ENCODE measurements at places on chromosomes 2 and 18.

GRCh38 chr2:3536682-3537632 is 17.6 kb upstream of the ADI1 start:
- no peak for DNase-seq

DNA sequence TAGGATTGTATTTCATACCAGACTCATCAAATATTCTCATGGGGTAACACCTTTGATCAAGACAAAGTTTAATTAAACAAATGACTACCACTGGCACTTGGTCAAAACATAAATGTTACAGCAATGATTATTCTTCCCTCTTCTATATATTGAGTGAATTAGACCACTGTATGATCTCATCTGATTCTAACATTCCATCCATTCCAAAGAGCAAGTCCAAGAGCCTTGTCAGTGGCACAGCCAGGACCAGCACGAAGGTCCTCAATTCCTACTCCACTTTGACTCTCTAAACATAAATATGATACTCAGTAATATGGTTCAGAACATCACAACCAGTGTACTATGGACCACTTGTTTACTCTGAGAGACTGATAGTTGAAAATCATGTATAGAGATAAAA is 86.4 kb downstream of the AP1S3 start:
- DNase-seq = no peak

GRCh38 chr2:215107216-215108056 is 31.0 kb downstream of the ABCA12 start:
- no peak for DNase-seq

- no peak for DNase-seq
These were observed 94.2 kb downstream of the ARMC9 start for GRCh38 chr2:231292472-231293134.

DNA sequence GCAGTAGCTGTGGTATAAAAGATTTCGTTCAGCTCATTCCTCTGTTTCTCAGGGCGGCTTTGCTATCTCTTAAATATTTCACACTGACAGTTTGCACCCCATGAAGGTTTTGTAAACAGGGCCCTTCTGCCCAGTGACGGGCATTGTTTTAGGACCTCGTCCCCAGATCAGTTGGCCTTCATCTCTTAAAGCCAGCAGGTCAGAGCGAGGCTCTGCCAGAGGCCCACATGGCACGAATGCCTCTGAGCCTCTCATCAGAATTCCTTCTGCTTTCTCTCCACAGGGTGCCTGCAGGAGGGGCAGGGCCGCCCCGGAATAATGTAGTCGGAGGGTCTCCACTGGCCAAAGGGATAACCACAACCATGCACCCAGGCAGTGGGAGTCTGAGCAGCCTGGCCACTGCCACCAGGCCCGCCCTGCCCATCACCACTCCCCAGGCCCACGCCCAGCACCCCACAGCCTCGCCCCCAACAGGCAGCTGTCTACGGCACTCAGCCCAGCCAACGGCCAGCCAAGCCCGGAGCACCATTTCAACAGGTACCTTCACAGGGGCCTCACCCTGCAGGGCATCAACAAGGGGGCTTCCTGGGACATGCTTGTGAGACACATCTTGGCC is 177.0 kb downstream of the SEPTIN10 start:
- no peak for DNase-seq

DNA sequence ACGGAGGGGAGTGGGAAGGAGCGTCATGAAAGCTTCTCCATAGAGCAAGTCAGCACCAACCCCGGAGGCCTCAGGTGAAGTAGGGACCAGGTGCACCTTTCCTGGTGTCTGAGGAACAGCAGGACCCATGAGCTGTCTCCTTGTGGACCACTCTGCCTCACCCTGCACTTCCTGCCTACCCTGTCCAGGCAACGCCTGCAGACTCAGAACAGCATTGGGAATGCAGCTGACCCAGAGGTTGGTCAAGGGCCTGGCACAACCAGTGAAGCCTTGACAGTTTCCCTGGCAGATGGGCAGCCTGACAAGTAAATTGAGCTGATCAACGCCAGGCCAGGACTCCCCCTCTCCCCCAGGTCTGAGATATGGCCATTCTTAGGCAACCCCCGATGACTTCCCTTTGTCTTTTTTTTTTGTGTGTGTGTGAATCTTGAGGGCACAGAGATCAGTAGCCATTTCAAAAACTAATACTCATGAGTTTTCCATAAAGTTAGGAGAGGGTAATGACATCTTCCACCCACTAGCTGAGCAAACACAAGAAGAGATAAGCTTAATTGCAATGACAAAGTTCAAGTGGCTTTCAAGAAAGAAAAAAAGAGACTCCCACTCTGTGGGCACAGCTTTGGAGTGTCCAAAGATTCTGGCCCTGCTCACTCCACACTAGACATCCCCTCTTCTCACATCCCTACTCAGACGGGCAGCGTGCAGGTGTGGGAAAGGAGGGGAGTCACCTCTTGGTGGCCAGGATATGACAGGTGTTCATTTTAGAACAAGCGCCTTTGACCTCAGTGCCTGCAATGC is 3.5 kb upstream of the FABP1 start:
- DNase-seq = no peak

DNA sequence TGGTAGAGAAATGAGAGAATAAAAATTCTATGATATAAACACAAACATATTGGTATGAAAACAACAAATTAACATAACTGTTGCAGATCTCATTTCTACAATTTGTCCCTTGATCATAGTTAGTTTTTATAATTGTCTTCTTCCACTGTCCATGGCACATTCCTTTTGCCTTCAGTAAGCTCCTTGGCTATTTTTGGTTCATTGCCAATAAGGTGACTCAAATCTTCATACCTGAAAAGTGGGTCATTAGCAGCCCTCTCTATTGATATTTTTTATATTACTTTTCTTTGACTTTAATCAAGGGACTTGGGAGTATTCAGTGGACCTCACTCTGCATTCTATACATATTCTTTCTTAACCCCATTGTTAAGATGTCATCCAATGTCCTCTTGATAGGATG is 552.9 kb downstream of the TDRD15 start:
- DNase-seq = no peak

DNA sequence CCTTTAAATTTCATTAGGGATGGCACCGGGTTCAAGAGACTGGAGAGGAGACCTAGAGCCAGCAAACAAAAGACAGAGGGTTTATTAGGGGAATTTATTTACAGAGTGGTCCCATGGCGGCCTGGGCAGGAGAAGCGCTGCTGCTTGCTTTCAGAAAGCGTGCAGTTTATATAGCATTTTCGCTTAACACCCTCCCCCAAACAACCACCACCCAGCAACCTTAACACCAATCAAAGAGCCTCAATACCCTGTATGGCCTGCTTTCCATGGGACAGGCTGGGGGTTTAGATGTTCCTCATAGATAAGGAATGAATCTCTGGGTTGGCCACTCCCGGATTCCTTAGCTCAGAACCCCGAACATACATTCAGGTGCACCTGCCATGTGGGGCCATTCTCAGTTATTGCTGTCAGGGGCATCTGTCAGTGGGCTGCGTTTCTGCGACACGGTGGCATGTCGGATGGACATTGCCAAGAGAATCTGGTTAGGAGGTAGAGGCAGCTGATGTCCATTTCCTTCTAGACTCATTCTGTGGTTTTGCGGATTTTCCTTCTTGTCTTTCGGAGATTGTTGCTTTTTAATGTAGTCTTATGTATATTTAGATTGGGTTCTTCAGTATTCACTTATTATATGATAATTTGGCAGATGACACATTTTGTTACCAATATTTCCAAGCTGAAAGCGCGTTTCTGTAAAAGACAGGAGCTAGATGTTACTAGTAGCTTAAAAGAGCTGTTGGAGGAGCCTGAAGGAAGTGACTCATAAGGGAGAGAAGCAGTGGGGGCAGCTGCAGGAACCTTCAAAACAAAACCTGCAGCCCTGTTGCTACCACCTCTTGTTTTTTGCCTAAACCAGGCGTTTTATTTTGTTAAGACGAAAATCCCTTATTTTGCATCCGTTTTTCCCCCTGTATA is 7.2 kb downstream of the AGAP1 start:
- DNase-seq = no peak

GRCh38 chr18:25279556-25279955 is 72.4 kb downstream of the ZNF521 start:
- DNase-seq = no peak

DNA sequence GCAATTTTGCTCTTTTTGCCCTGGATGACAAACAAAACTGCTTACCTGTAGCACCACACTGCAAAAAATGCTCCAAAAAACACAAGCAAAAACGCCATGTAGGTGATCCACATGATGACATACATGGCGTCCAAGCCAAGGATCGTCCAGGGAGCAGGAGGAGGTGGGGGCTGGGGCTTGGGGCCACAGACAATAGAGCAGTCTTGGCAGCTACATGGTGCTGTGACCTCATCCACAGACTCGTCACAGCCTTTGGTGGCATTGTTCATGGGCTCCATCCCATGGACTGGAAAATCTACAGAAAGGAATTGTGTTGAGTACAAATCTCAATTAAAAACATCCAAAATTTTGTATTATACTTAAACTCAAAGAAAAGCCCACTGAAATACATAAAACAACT is 26.1 kb downstream of the NPC1 start:
- DNase-seq = no peak

DNA sequence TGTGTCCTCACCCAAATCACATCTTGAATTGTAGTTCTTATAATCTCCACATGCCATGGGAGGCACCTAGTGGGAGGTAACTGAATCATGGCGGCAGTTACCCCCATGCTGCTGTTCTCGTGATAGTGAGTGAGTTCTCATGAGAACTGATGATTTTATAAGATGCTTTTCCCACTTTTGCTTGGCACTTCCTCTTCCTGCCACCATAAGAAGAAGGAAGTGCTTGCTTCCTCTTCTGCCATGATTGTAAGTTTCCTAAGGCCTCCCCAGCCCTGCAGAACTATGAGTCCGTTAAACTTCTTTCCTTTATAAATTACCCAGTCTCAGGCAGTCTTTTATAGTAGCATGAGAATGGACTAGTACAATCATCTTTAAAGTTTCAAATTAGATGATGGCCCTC is 902.4 kb upstream of the PIK3C3 start:
- DNase-seq = no peak

- DNase-seq = no peak
These were observed 764.1 kb upstream of the NXPH2 start for GRCh38 chr2:139544186-139544851.

GRCh38 chr2:136206613-136207012 is 88.7 kb upstream of the CXCR4 start:
- no peak for DNase-seq

DNA sequence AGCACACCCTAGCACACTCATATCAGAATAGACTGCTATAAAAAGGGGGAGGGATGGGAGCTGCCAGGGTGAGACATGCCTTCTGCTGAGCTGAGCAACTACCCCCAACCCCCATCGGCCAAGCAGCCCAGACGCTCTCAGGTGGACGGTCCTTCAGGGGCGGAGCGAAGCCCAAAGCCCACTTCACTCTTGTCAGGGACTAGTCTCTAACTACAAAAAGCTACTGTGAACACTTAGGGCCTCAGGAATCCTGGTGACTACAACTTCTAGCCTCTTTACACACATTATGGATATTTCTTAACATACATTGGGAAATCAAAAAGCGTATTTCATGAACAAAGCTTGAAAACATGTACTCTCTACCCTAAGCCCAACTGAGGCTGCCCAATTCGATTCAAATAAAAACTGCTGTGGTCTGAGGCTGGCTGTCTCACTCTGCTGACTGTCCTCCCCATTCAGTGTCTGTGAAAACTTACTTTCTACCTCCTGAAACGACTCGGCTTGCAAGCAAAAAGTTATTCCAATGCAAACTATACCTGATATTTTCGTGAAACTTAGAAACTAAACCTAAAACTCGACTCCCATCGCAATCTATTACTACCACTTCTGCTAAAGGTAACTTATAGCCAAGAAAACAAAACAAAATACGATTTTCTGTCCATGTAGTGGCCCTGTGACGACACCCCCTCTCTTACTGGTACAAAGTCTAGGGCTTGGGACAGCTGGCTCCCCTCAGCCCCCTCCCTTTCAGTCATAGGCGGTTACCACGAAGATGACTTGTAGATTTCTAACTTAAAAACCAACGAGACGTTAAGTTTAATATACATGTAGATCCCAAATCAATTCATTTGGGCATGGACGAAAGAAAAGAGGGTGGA is 1.2 kb downstream of the SERTAD2 start:
- no peak for DNase-seq

GRCh38 chr18:63178971-63179370 is 140.6 kb downstream of the BCL2 start:
- DNase-seq = no peak

- DNase-seq = no peak
These were observed 347.5 kb downstream of the METTL4 start for GRCh38 chr18:2223849-2224248.

DNA sequence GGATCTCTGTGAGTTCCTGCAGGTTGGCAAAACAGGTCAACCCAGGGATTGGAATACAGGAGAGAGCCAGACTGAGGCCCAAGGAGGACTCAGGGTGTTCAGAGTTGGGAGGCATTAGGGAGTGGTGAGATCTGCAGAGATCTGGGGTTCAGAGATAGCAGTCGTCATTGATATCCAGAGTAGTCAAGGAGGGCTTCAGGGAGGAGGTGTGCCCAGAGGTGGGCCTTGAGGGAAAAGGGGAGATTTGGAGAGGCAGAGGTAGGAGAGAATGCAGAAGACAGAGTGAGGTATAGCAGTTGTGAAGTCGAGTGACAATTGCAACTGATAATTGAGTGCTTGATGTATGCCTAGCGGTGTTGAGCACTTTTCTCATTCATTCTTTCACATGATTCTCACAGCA is 70.3 kb downstream of the CTIF start:
- DNase-seq = no peak

- DNase-seq = no peak
These were observed 22.9 kb downstream of the APCDD1 start for GRCh38 chr18:10477121-10477862.

GRCh38 chr2:217945530-217945929 is 57.3 kb downstream of the TNS1 start:
- no peak for DNase-seq

DNA sequence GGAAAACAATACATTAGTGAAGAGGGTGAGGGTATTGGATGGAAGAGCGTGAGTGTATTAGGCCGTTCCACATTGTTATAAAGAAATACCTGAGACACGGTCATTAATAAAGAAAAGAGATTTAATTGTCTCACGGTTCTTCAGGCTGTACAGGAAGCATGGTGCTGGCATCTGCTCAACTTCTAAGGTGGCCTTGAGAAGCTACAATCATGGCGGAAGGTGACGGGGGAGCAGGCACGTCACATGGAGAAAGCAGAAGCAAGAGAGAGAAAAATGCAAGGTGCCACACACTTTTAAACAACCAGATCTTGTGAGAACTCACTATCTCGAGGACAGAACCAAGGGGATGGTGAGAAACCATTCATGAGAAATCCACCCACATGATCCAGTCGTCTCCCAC is 18.2 kb downstream of the HPCAL1 start:
- DNase-seq = no peak

- DNase-seq = no peak
These were observed 2.2 kb downstream of the NOL4 start for GRCh38 chr18:34222307-34223163.

- no peak for DNase-seq
These were observed 74.2 kb downstream of the OTX1 start for GRCh38 chr2:63124850-63125249.

- DNase-seq = no peak
These were observed 45.8 kb upstream of the OTOF start for GRCh38 chr2:26523750-26524149.
